ENCODE measurements at places on chromosomes 5 and 9.

GRCh38 chr5:43301653-43302091, 11.5 kb downstream of the HMGCS1 start:
- no peak for DNase-seq

DNA sequence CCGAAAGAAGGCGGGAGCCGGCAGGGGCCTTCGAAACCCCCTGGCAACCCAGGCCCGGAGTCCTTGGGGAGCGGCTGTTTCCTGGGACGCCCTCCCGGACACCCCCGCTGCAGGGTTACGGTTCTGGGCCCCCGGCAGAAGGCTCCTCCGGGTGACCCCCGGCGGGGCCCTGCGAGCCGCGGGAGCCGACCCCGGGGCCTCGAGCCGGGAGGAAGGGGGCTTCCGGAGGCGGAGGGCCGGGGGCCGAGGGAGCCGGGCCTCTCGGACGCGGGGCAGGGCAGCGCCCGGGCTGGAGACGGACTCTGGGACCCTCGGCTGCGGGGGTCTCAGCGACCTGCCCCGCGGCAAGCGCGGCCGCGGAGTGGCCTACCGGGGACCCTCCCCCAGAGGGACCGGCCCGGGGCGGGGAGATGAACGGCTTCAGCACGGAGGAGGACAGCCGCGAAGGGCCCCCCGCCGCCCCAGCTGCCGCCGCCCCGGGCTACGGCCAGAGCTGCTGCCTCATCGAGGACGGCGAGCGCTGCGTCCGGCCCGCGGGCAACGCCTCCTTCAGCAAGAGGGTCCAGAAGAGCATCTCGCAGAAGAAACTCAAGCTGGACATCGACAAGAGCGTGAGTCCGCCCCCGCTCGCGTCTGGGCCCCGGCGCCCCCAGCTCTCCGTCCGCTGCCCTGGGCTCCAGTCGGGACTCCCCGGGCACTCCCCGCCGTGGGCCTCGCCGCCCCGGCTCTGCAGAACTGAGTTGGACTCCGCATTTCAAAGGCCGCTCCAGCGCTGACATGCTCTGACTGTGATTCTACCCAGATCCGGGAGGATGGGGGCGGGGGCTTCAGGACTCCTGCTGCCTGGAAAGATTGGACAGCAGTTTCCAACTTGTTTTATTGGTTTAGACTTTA, 645 bp downstream of the SAP30L start:
- peak; percentile 33 for DNase-seq

DNA sequence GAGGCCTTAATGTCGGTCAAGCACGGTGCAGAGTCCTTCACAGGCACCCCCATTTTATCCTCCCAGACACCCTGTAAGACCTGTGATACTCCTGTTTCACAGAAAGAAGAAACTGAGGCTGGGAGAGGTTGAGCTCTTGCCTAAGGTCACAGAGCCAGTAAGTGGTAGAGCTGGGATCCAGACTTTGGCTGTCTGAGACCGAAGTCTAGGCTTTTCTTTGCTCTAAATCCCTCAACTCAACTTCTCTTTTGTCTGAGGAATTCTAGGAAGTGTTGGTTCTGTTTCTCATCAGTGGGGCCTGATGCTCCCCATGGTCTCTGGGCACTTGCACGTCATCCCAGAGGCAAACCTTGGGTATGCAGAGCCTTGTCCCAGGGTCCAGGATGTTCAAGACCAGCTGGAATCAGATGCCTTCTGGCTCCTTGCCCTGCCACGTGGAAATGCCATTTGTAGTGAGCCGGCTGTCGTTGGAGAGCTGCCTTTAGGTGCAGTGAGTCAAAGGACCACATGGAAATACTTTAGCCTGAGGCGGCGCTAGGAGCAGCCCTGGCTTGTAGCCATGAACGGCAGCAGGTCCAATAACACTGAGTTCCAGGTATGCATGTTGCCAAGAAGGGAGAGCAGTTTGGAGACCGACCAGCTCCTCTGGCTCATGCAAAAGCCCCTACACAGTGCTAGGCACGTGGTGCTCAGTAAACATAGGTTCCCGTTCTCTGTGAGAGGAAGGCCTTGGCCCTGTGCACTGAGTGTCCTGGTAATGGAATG, 9.2 kb downstream of the DCANP1 start:
- DNase-seq, result no peak

DNA sequence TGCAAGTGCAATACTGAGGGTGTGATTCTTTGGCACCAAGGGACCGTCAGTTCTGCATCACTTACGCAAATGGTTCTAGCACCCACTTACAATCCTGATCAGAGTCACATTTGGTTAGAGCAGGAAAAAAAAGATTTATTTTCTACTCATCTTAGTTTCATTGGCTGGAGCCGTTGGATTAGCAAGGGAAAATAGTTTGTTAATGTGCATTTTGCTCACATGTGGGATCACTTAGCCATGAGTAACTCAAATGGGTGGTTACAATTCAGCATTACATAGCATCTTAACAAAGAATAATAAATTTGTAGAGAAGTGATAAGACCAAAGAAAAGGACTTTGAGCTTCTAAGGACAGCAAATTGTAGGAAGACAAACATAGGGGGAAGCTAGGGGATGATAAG, 216.9 kb downstream of the AUH start:
- DNase-seq, result no peak

- DNase-seq, result no peak
Measured at GRCh38 chr9:132243156-132244074, 81.6 kb downstream of the NTNG2 start.

DNA sequence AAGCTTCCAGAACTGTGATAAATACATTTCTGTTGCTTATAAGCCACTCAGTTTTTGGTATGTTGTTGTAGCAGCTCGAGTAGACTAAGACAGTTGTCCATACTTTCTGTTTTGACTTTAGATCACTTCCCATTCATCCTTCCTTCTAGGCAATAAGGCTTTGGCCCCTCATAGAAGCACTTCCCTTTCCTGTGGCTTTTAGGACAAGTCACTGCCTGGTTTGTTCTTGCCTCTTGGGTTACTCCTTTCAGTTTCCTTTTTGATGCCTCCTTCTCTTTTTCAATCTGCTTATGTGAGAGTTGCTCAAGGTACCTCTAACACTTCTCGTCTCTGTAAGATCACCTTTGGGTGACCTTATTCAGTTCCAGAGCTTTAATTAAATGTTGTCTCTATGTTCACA, 72.4 kb upstream of the NTRK2 start:
- DNase-seq, result no peak

GRCh38 chr5:110268283-110268682, 458.2 kb downstream of the TMEM232 start:
- no peak for DNase-seq

DNA sequence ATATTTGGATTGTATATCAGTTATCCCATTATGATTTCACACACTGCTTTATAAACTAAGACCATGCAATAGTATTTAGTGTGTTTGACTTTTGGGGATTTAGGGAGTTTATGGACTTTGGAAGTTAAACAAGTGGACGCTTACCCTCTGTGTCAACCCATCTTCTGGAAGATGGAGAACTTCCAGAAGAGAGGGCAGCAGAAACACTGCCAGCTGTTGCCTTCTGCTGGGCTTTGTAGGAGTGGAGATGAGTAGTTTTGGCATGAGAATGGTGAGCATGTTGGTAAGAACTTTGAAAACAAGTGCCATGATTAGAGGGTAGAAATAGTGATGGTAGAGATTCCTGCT, 2.2 kb downstream of the DNAJC25 start:
- DNase-seq, result no peak

DNA sequence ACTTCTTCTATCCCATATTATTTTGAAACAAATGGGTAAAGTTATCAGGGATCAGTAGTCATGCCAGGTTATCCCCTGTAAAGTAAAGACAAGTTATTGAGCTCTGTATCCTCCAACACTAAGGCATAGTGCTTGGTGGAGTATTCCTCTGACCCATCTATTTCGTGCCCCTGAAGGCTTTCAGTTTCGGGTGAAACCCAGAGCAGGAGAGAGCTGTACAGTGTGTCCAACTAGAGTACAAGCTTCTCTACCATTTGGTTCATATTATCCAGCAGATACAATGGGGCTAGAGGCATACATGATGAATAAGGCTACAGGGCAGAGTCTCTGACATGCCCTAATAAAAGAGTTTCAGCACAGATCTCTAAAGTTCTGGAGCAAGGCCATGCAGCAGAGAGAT, 3.2 kb upstream of the SLC22A4 start:
- DNase-seq, result no peak

GRCh38 chr9:98569491-98569890, 139.2 kb downstream of the GABBR2 start:
- DNase-seq, result no peak

DNA sequence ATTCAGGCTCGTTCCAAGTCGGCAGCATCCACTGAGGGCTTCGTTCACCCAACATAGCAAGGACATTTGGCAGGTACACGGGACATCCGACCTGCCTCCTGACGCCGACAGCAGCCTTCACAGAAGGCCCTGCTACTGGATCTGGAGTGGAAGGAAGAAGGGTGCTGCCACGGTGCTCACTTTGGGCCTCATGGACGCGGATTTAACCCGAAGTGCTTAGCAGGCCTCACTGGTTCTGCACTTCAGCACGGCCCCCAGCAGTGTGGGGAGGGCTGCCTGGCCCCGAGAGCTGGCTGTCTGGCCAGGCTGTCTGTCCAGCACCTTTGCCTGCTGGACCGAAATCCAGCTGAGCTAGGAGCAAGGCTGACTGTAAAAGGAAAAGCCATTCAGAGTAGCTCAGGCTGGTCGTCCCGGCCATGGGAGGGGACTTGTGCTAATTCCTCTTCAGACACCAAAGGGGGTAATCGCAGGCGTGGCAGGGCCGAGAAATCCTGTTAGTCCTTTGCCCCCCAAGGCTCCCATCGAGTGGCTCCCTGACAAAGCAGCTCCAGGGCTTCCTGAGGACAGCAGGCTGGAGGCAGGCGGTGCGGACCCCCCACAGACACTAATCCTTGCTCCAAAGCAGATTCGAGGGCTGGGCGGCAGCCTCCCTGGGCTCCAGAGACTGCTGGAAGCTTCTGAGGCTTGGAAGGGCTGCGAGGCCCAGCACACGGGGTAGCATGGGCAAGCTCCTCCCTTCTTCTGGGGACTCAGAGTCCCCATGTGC, 11.1 kb upstream of the RXRA start:
- no peak for DNase-seq

DNA sequence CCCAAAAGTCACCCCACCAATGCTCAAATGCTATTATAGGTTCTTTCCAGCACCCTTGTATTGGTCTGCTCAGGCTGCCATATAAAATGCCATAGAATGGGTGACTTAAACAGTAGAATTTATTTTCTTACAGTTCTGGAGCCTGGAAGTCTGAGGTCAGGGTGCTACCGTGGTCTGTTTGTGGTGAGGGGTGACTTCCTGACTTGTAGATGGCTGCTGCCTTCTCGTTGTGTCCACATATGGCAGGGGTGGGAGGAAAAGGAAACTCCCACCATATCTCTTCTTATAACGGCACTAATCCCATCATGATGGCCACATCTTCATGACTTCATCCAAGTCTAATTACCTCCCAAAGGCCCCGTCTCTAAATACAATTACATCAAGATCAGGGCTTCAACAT, 257.8 kb upstream of the TARS1 start:
- DNase-seq, result no peak

DNA sequence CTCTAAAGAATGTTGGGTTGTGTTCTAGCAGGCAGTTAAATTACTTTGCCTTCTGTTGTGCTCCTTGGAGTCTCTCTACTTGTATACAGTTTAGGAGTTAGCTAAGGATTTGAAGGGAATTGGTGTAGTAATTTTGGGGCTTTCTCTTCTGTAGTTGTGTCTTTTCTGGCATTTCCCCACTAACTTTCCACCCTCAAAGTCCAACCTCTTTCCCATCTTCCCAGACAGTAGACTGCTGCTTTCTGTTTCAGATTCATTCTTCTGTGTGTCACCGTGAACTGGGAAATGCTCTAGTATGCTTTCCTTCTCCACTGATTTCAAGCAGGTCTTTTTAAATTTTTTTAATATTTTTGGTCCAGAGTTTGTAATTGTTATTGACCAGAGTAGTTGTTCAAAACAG, 4.5 kb upstream of the ANGPTL2 start:
- DNase-seq, result no peak

GRCh38 chr9:36402536-36402935, 2.5 kb upstream of the RNF38 start:
- DNase-seq, result no peak

- DNase-seq, result no peak
Measured at GRCh38 chr9:106801816-106802215, 61.1 kb upstream of the ZNF462 start.

DNA sequence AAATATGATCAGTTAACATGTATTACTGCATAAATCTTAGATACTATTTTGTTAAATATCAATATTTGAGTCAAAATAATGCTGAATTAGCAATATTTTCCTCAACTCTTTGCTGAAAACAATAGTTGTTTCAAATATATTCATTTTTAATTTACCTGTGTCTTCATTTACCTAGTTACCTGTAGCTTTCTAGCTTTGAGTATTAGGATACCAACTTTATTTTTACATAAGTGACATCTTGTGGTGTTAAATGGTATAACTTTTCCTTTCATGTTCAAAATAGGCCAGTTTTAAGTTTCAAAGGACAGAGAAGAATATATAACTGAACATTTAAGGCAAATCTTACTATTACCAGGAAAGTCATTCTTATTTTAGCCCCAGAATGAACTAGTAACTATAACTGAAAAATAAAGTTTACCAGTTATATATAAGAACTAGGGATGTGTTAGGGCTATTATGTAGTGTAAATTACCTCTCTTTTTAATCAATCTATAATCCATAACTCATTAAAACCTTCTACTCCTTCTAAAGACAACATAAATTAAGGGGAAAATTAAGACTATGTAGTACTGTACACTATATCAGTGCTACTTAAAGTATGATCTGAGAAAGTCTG, 25.3 kb downstream of the AP3B1 start:
- peak; percentile 31 for DNase-seq

- no peak for DNase-seq
Measured at GRCh38 chr5:36357391-36357975, 55.8 kb upstream of the RANBP3L start.

DNA sequence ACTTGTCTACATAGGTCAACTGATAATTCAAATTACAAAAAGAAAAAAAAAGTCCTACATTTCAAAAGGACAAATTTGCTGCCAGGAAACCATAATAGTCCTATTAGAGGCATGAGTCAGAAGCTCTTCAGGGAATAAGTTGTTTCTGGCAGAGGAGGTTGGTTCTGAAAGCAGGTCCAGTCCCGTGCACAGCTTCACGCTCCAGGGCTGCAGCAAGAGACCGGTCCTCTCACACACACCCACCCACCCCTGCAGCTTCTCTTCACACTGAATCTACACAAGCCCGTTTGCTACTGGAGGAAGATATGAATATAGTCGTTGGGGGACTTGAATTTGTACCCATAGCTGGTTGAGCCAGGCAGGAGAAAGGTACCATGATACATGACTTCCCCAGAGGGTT, 36.9 kb upstream of the SLC1A3 start:
- no peak for DNase-seq

- no peak for DNase-seq
Measured at GRCh38 chr9:1219284-1219683, 169.1 kb downstream of the DMRT2 start.

DNA sequence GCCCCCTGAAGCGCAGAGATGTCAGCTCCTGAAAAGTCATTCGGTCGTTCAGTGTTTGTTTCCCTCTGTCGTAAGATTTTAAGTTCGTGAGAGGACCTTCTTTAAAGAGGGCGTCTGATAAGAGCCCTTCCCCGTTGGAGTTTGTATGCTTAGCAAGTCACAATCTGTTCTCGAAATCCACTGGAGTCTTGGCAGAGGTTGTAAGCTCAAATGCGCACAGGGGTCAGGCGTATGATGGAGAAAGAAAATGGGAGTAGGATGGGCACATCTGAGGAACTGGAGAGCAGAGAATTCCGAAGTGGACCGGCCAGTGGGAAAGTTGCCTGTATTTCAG, 710 bp downstream of the HSD17B4 start:
- no peak for DNase-seq

GRCh38 chr5:68245319-68245718, 29.8 kb downstream of the PIK3R1 start:
- DNase-seq, result no peak

Data from CD4-positive, alpha-beta T cell (primary cell).